Caudate nucleus (tissue), 63 donors: ENCODE measurements at places on chromosomes 11 and 22.

DNA sequence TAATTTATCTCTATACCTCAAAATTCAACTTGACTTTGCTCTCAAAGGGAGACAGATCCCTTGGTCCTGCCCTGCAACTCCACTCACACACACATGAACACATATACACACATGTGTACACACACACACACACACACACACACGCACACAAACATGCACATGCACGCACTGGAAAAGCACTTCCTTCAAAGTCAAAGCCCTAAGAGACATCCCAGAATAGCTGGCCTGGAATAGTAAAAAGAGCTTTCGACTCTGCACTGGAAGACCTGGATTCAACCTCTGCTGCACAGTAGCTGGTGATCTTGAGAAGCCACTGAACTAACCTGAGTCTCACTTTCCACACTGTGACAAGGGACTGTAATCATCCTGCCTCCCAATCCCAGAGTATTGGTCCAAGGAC is 26.8 kb downstream of the TENM4 start:
- no peak for DNase-seq

- DNase-seq: no peak
Observed at GRCh38 chr11:107131756-107132155, 113.5 kb upstream of the GUCY1A2 start.

DNA sequence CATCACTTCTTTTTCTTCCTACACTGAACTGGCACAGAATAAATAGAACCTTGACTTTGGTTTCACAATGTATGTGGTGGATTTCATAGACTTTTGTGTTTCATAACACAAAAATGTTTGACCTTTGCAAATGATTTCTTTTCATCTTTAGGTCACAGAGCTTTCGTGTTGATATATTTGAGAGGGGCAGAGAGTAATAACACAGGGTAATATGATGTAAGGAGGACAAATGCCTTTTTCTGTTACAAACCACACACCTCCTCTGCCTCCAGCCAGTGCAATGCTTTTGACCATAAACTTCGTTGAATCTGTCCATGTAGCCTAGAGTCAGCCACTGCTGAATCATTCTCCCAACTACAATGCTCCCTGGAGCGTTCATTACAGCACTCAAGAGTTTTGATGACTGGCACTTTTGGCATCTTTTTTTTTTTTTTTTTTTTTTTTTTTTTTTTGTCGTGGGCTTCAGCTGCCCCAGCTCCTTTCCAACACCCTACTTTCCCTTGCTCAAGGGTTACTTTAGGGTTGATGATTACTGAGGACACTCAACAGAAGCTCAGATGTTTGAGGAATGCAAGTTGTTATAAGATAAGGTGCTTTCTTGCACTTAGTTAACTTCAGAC is 11.4 kb upstream of the CAT start:
- DNase-seq: no peak

DNA sequence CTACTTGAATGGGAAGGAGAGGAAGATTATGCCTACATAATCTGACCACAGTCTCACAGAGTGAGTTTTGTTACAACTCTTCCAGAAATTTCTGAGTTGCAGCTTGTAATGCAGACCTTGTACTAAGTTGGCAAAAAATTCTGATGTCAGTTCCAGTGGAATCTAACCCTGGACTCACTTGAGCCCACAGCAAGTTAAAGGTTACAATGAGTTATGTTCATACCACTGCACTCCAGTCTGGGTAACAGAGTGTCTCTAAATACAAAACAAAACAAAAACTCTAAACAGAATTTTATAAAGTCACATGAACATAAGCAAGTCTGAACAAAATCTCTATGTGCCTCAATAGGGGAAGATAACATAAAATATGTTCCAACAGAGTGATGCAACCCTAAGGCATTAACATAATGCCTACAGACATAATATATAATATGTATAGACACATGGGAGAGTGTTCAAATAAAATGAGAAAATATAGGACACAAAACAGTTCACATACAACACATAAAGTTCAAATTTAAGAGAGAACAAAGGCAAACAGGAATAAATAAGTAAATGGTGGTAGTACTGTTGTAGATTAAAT is 1.1 kb downstream of the GLYAT start:
- no peak for DNase-seq

- DNase-seq: no peak
Observed at GRCh38 chr11:83132191-83132590, 24.7 kb upstream of the PCF11 start.

DNA sequence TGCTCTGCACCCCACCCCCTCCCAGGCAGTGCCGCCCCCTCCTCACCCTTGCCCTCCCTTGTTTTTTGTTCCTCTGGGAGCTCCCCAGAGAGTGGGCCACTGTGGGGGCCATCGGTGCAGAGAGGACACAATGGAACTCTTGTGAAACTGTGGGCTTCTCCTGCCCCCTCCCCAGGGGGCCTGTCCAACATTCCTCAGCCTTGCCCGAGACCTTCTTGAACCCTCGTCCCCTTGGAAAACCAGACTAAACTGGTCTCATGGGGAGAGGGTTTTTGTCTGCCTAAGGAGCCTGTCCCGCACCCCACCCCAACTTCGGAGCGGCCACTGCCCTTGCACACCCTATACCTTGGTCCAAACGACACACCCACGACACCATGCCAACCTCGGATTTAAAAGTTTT is 72.2 kb downstream of the TSPAN18 start:
- DNase-seq: no peak

- no peak for DNase-seq
Observed at GRCh38 chr22:24153353-24153752, 27.9 kb upstream of the SUSD2 start.

DNA sequence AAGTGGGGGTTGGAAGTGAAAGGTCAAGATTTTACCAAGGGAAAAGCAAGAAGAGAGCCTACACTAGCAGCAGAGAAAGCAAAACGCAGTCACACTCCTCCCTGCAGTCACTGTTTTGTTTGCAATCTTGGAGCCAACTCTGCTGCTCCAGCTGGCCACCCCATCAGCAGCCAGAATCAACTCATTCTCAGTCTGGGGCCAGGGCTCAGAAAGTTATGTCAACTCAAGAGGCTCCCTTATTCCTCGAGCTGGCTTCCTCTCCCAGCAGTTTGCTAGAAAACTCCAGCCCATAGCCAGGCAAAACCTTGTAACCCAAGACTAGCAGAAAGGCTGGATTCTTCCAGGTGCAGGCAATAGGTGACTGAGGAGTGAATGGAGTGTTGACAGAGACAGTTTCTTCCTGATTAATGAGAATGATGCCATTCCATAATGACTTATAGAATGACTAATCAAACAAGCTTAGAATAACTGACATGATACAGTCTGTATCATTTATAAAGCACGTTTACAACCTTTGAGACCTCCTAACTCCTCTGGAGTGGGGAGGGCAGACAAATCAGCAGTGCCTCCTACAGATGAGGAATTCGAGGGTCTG is 53.4 kb downstream of the P4HA3 start:
- no peak for DNase-seq

- DNase-seq: peak; percentile 45
Observed at GRCh38 chr11:110430267-110431050, 711 bp downstream of the FDX1 start.

DNA sequence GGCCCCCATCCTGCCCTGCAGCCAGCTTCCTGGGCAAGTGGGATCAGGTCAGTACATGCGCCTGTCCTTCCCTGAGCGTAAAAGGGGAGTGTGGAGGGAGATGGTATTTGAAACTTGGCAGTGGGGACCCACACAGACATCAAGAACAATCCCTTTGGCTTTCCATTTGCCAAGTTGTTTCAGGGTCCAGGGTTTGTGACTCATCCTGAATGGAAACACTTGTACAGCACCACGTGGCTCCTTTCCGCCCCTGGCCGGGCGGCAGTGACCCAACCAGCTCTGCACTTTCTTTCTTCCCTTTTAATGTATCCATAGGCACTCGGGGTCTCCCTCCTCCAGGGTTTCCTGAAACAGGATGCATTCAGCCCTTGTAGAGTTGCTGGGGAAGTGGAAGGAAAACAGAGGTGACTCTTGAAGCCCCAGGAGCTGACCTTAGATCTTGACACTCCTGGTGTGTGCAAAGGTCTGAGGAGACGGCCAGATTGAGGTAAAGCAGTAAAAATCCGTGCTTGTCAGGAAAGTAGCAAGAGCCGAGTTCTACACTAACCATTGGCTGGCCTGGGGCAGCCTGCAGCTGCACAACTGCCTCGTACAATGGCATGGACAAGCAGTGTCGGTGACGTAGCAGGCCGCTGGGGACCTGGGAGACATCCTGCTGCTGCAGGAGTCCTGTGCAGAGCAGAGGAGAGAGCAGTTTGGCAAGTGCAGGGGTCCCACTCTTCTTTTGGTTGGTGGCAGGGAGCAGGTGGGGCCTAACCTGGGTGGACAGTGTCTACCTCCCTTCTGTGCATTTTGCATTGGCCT is 189.8 kb downstream of the SNX19 start:
- no peak for DNase-seq

GRCh38 chr11:78783846-78784245 is 209.2 kb upstream of the NARS2 start:
- no peak for DNase-seq

GRCh38 chr11:129090056-129090455 is 102.1 kb downstream of the ARHGAP32 start:
- no peak for DNase-seq

DNA sequence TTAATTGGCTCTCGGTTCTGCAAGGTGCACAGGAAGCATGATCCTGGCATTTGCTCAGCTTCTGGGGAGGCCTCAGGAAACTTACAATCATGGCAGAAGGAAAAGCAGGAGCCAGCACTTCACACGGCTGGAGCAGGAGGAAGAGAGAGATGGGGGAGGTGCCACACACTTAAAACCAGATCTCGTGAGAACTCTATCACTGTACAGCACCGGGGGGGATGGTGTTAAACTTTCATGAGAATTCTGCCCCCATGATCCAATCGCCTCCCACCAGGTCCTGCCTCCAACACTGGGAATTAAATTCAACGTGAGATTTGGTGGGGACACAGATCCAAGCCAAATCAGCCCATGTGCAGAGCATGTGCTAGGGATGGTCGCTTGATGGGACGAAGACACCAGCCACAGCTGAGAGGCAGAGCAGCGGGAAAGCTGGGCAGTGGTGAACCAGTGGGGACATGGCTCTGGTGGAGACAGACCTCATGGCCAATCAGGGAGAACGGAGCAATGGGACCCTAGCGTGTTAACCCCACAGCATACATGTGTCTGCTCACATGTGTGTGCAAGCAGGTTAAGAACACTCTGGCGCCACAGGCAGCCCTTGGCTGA is 6.2 kb downstream of the TANGO2 start:
- no peak for DNase-seq

DNA sequence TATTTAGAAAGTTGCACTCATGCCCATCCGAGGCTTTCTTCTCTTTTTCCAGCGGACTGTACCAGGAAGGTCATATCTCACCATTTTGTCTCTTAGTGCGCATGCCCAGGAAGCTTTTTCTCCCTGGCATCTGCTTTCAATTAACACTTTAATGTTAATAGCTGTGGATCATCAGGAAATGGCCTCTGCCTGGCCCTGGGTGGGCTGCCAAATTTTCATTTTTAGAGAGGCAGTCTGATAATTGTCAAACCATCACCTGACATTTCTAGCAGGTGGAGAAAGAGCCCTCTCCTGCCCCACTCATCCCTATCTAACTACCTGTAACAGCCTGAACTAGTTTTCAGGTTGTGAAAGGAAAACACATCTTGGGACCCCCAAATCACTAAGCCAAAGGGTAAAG is 257.4 kb upstream of the LRRC4C start:
- DNase-seq: no peak

- no peak for DNase-seq
Observed at GRCh38 chr22:28506150-28506535, 173.5 kb downstream of the TTC28 start.

GRCh38 chr11:31788085-31788484 is 23.0 kb downstream of the PAX6 start:
- DNase-seq: no peak
